ENCODE measurements at places on chromosomes 6 and 20.

- DNase-seq, result no peak
Measured at GRCh38 chr6:6873778-6874177, 234.0 kb upstream of the RREB1 start.

GRCh38 chr20:62832212-62832922 lies 15.5 kb downstream of the COL9A3 start:
- no peak for DNase-seq

GRCh38 chr6:5361396-5361795 lies 100.1 kb downstream of the FARS2 start:
- DNase-seq, result no peak

DNA sequence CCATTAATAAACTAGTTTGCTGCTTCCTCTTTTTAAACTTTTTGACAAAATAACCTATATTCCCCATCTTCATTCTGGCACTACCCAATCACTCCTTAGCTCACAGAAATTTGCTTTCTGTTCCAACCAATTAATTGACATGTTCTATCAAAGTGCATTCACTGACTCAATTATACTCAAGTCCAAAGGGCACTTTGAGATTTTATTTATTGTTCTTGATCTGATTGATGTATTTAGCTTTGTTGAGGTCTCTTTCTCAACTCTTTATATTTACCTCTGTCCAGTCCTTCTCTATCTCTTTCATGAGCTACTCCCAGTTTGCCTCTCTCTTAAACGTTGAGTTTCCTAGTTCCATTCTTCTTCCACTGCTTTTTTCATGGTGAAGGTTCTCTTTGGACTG lies 104.4 kb upstream of the TENT5A start:
- no peak for DNase-seq

- no peak for DNase-seq
Measured at GRCh38 chr20:22473293-22473692, 111.1 kb downstream of the FOXA2 start.

DNA sequence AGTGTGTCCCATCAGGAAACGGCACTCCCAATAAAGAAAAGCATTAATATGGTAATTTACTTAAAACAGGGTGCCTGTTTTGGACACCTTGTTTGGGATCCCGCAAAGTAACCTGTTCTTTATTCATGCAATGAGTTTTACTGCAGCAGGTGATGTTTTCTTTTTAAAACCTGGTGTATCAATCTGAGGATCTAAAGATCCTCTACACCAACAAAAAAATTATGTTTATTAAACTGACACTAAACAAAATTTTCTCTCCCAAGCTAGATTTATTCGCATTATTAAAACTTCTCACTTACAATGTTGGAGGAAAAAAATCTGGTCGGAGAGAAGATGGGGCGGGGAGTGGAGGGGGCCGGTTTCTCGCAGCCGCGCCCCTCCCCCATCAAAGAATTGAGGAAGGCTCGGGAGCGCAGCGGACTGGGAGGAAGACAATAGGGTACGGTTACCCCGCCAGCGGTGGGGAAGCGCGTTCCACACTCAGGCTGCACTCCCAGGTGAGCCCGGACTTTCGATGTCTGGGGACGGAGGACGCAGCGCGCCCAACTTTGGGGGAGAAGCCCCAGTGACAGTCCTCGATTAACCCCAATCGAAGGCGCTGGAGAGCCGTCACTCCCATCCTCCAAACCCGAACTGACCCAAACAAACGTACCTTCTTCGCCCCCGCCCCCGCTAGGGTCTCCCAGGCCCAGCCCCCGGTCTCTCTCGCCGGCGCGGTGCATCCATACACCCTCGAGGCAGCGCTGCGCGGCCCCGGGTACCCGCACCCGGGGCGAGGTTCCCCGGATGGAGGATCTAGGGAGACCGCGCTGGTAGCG lies 1.3 kb downstream of the CD24 start:
- peak; percentile 39 for DNase-seq

DNA sequence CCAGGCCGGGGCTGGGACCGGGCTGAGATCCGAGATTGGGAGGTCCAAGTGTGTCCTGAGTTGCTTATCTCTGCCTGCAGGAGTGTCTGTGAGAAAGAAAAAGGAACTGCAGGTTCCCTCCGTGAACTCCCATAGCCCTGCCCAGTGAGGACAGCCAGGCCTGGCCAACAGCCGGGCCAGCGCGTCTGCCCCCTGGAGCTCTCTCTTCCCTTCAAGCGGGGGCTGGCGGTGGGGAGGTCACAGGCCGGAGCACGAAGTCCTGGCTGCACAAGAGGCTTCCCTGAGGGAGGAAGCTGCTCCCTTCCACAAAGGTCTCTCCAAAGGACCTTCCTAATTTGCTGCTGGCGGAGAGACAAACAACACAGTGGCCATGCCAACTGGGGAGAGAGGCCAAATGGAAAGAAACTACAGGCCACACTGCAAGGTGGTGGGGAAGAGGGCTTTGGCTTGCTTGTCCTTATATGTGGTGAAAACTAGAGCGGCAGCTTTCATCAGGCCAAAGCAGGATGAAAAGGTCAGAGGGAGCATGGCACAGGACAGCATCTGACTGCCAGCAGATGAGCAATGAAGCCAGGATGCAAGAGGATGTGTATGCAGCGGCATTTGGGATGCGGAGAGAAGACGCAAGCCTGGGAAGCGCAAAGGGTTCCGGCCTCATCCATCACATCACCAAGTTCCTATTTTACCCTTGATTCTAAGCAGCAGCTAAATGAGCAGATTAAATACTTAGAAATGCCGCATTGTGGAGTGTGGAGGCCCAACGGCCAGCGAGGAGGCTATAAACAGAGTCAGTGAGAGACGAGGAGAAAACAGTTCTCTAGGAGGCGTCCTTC lies 260.0 kb downstream of the ERMARD start:
- no peak for DNase-seq

- DNase-seq, result no peak
Measured at GRCh38 chr6:6931071-6932025, 176.4 kb upstream of the RREB1 start.

DNA sequence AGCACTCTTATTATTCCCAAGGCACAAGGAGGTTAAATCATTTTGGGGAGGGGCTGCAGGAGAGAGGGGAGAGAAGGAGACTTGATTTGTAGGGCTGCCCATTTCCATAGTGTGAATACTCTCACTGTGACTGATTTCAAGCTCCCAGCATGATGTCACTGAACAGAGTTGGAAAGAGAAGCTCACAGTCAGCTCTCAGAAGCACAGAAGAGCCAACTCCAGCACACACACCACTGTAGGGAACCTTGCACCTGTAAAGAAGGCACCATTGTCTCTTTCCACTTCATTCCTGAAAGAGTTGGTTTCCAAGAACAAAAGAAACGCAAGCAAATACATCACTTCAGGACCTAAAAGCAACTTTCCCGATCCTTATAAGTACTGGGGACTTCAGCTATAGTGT lies 12.7 kb upstream of the STK35 start:
- DNase-seq, result peak; percentile 20

- no peak for DNase-seq
Measured at GRCh38 chr20:61968932-61969331, 96.7 kb downstream of the TAF4 start.

DNA sequence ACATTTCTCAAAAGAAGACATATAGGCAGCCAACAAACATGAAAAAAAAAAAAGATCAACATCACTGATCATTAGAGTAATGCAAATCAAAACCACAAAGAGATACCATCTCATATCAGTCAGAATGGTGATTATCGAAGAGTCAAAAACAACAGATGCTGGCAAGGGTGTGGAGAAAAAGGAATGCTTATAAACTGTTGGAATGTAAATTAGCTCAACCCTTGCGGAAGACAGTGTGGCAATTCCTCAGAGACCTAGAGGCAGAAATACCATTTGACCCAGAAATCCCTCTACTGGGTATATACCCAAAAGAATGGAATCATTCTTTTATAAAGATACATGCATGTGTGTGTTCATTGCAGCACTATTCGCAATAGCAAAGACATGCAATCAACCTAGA lies 303.8 kb upstream of the THEMIS start:
- DNase-seq, result no peak

GRCh38 chr6:6582131-6582530 lies 6.4 kb upstream of the LY86 start:
- DNase-seq, result no peak

- DNase-seq, result no peak
Measured at GRCh38 chr20:33687993-33688937, 2.1 kb upstream of the E2F1 start.

DNA sequence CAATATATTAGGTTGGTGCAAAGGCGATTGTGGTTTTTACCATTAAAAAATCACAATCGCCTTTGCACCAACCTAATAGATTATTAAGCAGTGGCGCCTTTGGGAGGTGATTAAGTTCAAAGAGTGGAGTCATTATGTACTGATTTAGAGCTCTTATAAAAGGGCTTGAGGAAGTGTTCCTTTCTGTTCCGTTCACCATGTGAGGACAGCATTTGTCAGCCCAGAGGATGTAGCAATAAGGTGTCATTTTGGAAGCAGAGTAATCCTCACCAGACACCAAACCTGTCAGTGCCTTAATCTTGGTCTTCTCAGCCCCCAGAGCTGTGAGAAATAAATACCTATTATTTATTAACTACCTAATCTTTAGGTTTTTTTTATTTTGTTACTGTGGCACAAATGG lies 542.1 kb upstream of the MAN1A1 start:
- no peak for DNase-seq

- DNase-seq, result no peak
Measured at GRCh38 chr6:169051371-169051770, 202.3 kb downstream of the THBS2 start.

- DNase-seq, result no peak
Measured at GRCh38 chr6:163793011-163793983, 378.8 kb downstream of the QKI start.

GRCh38 chr6:20653085-20653479 lies 118.8 kb downstream of the CDKAL1 start:
- no peak for DNase-seq

DNA sequence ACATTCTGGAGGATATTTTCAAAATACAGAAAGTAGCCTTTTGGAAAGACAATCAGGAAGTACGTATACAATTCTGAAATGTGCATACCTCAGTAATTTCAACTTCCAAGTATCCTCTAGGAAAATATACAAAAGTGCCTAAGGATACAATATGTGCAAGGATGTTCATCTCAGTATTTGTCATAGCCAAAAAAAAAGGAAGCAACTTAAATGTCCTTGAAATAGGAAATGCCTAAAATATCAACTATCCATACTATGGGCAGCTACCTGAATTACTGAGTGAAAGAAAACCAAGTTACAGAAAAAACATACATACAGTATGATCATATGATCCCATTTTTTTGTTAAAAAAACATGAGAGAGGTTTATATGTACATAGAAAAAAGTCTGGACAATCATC lies 1.5 kb downstream of the PPIL1 start:
- no peak for DNase-seq

DNA sequence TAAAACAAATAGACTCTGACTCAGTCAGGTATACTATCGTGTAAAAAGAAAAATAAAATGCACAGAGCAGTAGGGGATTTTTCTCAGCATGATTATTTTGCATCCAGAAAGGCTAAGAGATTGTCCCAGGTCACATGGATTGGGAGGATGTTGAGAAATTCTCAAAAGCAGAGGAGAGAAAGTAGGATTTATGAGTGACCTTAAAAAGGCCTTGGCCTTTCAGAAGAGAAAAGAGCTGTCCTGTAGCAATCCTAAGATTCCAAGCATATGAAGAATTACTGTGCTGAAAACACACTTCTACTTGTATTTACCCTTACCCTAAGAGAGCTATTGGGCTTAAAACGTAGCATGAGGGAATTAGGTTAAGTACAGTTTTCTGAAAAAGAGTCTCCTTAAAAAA lies 149.7 kb upstream of the ENPP5 start:
- DNase-seq, result no peak

DNA sequence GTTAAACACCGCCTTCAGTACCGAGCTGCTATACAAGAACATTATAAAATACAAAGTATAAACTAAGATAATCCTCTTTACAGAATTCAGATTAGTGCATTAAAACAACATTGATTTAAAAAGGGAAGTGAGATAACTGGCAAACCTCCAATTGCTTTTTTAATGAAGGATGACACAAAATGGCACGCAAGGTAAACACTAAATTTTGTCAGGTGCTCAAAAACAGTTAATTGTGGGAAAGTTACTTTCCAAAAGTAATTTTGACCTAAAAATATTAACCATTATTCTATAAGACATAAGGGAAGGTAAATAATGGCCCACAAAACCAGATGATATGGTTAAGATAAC lies 53.3 kb downstream of the STX7 start:
- no peak for DNase-seq

DNA sequence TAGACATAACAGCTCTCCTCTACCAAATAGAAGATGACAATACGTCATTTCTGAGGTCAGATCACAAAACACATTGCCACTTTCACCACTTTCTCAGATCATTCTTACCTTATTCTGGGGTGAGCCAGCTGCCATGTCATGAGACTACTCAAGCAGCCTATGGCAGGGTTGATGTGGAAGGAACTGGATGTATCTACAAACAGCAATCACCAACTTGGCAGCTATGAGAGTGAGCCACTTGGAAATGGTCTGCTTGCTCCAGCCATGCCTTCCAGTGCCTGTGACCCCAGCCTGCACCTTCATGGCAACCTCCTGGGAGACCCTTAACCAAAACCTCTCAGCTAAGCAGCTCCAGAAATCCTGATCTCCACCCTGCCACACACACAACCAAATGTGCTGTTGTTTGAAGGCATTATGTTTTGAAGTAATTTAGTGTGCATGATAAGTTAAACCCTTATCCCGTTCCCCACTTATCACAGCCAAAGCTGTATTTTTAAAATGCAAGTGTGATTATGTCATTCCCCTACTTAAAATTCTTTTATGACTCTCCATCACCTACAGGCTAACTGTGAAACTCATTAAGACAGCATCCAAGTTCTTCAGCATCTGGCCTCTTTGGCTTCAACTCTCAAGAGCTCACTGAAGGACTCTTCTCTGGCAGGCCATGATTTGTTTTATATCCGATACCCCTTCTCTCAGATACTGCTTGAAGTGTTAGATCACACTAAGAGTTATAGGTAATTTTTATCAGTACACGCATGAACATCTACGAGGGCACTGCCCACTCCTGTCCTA lies 150.6 kb downstream of the LY86 start:
- DNase-seq, result no peak

DNA sequence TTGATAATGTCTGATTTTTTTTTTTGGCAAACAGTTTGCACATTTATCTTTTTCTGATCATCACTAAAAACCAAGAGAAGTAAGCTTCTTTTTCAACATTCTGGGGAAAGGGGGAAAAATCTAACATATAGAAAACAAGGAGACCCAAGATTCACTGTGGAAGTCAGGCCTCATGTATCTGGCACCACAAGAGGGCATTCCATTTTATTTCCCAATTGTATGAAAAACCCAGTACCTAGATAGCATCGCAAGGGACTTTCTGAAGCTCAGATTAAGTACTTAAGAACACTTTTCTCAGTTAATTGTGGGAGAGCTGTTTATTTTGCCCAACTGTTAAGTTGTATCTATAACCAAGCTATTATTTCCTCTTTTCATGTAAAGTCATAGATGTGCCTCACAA lies 152.9 kb downstream of the KLHL32 start:
- DNase-seq, result no peak

- no peak for DNase-seq
Measured at GRCh38 chr6:35051396-35051795, 89.7 kb downstream of the TCP11 start.

- no peak for DNase-seq
Measured at GRCh38 chr6:82786248-82786647, 279.4 kb downstream of the UBE3D start.

GRCh38 chr20:59776059-59776603 lies 157.3 kb downstream of the SYCP2 start:
- DNase-seq, result no peak

GRCh38 chr6:50935442-50935841 lies 116.8 kb downstream of the TFAP2B start:
- DNase-seq, result no peak
